ENCODE measurements at places on chromosomes 7 and 10. TPM values are rescaled to one million over a fixed set of nuclear protein-coding genes. Genes with fewer than 3 reads are reported as not detected.

Gene INSYN2A
- total RNA-seq, result 0.19 TPM

- H3K4me1 ChIP-seq, result no peaks in the 10 kb centered on the region
- no peak overlapping the region for H3K27ac ChIP-seq
- no peak overlapping the region for H3K4me3 ChIP-seq
These were observed 376.2 kb upstream of the TPK1 start for GRCh38 chr7:145212050-145212449.

- no peak overlapping the region for H3K4me3 ChIP-seq
- H3K4me1 ChIP-seq, result no peaks in the 10 kb centered on the region
- DNase-seq, result no peak
- H3K36me3 ChIP-seq, result no peaks in the 10 kb centered on the region
- H3K27me3 ChIP-seq, result no peaks in the 10 kb centered on the region
These were observed 98.1 kb downstream of the SDHAF3 start for GRCh38 chr7:97215556-97215955.

GRCh38 chr10:118258285-118258684, 83.8 kb downstream of the FAM204A start:
- H3K4me3 ChIP-seq, result no peak overlapping the region
- H3K27ac ChIP-seq, result no peak overlapping the region
- peaks cover 3% of the 10 kb centered on the region for H3K4me1 ChIP-seq
- DNase-seq, result no peak
- H3K36me3 ChIP-seq, result no peaks in the 10 kb centered on the region

Gene GNGT1
- total RNA-seq, result 0.26 TPM

DNA sequence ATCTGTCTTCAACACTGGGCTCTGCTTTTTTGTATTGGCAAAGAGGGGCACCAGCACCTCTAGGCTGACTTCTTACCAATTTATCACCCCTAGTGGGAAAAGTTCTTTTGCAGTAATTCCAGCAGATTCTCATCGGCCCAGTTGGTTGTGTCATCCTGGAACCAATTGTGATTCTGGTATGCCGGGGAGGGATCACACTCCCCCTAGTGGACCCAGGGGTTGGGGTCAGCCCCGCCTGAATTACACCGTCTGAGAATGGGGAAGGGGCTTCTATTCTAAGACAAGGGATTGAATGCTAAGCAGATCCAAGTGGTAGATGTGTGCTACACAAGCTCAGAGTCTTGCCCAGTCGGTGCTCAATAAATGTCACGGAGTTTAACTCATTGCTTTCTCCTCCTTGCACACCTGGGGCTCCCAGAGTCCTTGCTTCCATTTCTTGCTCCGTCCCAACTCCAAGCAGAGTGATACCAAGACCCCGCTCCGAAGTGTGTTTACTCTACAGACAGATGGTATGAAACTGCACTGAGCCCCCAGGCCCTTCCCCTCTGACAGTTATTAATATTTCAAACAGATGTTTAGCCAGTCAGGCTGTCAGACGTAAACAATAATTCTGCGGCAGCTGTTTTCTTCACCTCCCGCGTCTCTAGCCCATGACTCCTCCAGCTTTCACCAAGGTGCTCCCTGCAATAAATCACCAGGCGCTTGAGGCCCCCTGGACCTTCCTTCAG, 71.9 kb downstream of the C10orf105 start:
- no peaks in the 10 kb centered on the region for H3K27me3 ChIP-seq
- H3K4me3 ChIP-seq, result no peak overlapping the region
- H3K27ac ChIP-seq, result no peak overlapping the region
- H3K36me3 ChIP-seq, result no peaks in the 10 kb centered on the region
- H3K4me1 ChIP-seq, result peaks cover 10% of the 10 kb centered on the region
- no peak for DNase-seq

- peaks cover 7% of the 10 kb centered on the region for H3K4me1 ChIP-seq
- no peak overlapping the region for H3K4me3 ChIP-seq
- no peaks in the 10 kb centered on the region for H3K27me3 ChIP-seq
- no peak for DNase-seq
- H3K36me3 ChIP-seq, result no peaks in the 10 kb centered on the region
- no peak overlapping the region for H3K27ac ChIP-seq
These were observed 111.1 kb upstream of the CREB5 start for GRCh38 chr7:28301148-28301641.

Gene ASB10
- not detected for total RNA-seq
